ENCODE measurements at places on chromosomes 11 and 22. TPM values are rescaled to one million over a fixed set of nuclear protein-coding genes. Genes with fewer than 3 reads are reported as not detected.
A peak's percentile ranks its signal among the peaks of the same experiment; 100 is the strongest.

DNA sequence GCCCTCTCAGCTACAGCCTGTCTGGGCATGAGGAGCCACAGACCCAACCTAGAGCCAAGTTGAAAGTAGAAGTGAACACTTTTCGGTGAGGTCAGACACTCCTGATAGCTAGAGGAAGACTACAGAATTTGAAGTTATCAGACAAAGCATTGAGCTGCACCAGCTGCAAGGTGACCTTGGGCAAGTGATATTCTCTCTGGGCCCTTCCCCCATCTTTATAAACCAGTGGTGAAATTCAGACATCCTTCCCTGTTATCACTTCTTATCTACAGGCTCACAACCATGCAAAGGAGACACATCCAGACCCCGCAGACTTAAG is 8.0 kb upstream of the PMM1 start:
- H3K4me3 ChIP-seq, result no peak overlapping the region
- H3K27ac ChIP-seq, result no peak overlapping the region
- H3K4me1 ChIP-seq, result no peaks in the 10 kb centered on the region
- H3K27me3 ChIP-seq, result no peaks in the 10 kb centered on the region
- H3K36me3 ChIP-seq, result no peaks in the 10 kb centered on the region

DNA sequence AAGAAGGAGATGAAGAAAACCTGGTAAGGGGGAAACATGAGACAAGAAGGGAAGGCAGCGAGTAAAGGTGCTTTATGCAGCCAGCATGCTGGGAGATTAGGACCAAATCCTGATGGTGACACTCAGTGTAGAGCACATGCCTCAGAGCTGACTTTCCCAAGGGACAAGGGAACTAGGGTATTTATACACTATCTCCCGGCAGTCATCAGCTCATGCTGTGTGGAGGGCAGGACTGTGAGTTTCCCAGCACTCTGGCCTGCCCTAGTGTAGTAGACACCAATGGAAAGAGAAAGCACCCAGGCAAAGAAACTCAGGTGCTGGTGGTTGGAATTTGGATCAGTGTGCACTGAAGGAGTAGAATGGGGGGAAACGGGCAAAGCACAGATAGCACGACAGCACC is 128.3 kb upstream of the CSNK2A3 start:
- H3K27me3 ChIP-seq, result no peaks in the 10 kb centered on the region
- no peak for DNase-seq
- H3K27ac ChIP-seq, result no peak overlapping the region
- H3K4me3 ChIP-seq, result no peak overlapping the region
- H3K36me3 ChIP-seq, result no peaks in the 10 kb centered on the region

DNA sequence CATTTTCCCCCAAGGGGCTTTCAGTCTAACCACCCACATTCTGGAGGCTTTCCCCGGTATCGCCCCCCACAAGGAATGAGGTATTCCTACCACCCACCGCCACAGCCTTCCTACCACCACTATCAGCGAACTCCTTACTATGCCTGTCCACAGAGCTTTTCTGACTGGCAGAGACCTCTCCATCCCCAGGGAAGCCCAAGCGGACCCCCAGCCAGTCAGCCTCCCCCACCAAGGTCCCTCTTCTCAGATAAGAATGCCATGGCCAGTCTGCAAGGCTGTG is 14.6 kb upstream of the SLC25A18 start:
- H3K4me1 ChIP-seq, result no peaks in the 10 kb centered on the region
- H3K36me3 ChIP-seq, result peaks cover 12% of the 10 kb centered on the region
- H3K27me3 ChIP-seq, result no peaks in the 10 kb centered on the region
- H3K27ac ChIP-seq, result no peak overlapping the region

DNA sequence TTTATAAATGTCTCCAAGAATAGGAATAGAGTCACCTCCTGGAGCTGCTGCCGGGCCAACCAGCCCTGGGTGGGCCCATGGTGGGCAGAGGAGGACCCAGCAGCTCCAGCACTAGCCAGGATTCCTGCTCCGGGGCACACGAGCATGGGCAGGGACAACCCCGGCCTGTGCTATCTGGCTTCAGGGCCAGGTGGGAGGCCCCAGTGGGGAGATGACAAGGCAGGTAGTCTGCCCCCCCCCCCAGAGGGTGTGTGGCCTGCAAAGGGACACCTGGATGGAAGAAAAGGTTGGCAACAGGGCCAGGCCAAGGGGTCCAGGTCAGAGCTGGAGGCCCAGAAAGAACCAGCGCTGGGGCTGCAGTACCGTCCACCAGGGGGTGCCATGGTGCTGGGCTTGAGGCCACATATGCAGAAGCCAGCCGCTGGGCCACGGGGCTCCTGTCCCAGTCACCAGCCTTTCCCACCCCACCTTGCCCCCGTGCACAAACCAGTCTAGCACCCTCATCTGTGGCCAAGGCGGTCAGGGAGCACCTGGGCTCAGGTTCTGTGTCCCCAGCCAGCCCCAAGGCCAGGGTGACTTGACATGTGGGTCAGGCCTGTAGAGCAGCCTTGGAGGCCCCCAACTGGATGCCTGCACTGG is 3.4 kb downstream of the TSPAN32 start:
- H3K4me1 ChIP-seq, result peaks cover 18% of the 10 kb centered on the region
- peak; percentile 75 for DNase-seq
- H3K27ac ChIP-seq, result no peak overlapping the region
- H3K27me3 ChIP-seq, result peaks cover 5% of the 10 kb centered on the region
- no peak overlapping the region for H3K4me3 ChIP-seq

GRCh38 chr22:33083212-33083611 is 25.0 kb upstream of the SYN3 start:
- H3K27me3 ChIP-seq, result no peaks in the 10 kb centered on the region
- H3K4me3 ChIP-seq, result no peak overlapping the region
- no peaks in the 10 kb centered on the region for H3K36me3 ChIP-seq
- no peaks in the 10 kb centered on the region for H3K4me1 ChIP-seq
- no peak overlapping the region for H3K27ac ChIP-seq

The TMX2 gene
- 125 TPM for total RNA-seq

The CCDC116 gene
- 0.38 TPM for total RNA-seq

Measured in SJCRH30 (cell line).